ENCODE measurements at places on chromosomes 13 and 19. TPM values are rescaled to one million over a fixed set of nuclear protein-coding genes. Genes with fewer than 3 reads are reported as not detected.

The ZNF575 gene
- total RNA-seq, result not detected

The CEACAM20 gene
- not detected for total RNA-seq

The ZNF486 gene
- 8.4 TPM for total RNA-seq

The JUNB gene
- 31.3 TPM for total RNA-seq

The CEACAM4 gene
- 1.0 TPM for total RNA-seq

The TSSK6 gene
- total RNA-seq, result not detected

The PTPRS gene
- total RNA-seq, result 79.9 TPM

Measured in skeletal muscle tissue (tissue), 5 donors.